ENCODE measurements at places on chromosomes 12 and 14.
A peak's percentile ranks its signal among the peaks of the same experiment; 100 is the strongest.

GRCh38 chr12:115871714-115872113 lies 405.8 kb downstream of the MED13L start:
- DNase-seq: no peak

GRCh38 chr12:68510397-68510796 lies 100.3 kb upstream of the RAP1B start:
- no peak for DNase-seq

DNA sequence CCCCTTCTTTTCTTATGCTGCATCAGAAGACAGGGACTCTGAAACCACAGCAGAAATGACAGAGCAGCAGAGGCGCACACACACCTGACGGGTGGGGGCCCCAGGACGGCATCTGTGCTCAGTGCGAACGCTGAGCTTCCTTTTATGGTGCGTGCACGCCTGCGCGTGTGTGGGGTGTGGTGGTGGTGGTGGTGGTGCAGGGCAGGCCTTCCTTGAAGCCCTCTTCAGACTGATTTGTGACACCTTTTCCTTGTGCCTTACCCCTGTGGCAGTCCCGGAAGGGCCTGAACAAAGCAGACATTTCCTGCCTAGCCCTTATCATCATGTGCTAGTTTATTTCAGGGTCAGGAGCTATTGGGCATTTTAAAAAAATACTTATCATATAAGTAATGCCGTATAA lies 75.7 kb downstream of the TSPAN9 start:
- DNase-seq: no peak

DNA sequence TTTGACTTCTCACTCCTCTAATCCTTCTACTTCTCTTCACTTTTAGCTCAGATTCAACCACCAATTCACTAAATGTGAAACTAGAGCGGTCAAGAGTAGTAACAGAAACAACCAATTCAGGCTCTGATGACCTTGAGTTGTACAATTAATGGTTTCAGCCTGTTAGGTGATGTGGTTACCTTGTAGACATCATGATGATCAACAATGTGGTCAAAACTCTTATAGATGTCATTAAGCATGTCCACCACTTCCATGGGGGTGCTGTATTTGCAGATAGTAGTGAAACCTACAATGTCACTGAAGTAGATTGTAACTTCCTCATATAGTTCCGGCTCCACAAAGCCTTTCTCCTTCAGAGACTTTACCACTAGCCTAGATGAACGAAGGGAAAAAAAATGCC lies 54.1 kb upstream of the PLBD1 start:
- DNase-seq: no peak

- no peak for DNase-seq
These were observed 202.3 kb upstream of the CDKN3 start for GRCh38 chr14:54194501-54194900.

- no peak for DNase-seq
These were observed 58.7 kb downstream of the POLR3B start for GRCh38 chr12:106416273-106416672.

GRCh38 chr12:6766651-6767349 lies 637 bp downstream of the PTMS start:
- peak; percentile 46 for DNase-seq

Measured in NCI-H1436 (cell line).